ENCODE measurements at places on chromosomes 2 and 18.
A peak's percentile ranks its signal among the peaks of the same experiment; 100 is the strongest.

GRCh38 chr2:221675201-221675908 lies 103.3 kb upstream of the EPHA4 start:
- no peak for DNase-seq

GRCh38 chr2:128623776-128624761 lies 305.4 kb upstream of the HS6ST1 start:
- peak; percentile 67 for DNase-seq

DNA sequence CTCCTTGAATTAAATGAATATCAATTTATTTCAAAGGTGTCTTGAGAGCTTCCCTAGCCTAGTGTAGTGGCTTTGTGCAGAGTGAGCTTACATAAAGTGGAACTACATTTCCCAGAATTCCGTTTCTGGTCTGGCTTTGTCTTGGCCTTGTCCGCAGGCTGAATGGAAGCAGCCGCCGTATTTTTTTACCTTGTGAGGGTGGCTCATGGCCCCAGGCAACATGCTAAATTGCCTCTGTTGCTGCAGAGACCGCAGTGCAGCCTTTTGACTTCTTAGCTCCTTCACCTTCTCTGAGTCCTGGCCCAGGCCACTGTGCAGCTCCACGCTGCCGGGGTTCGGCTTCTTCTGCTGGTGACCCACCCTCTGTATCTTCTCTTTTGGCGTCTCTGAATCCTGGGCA lies 114.8 kb upstream of the SLC38A11 start:
- no peak for DNase-seq

GRCh38 chr2:70643715-70644114 lies 90.1 kb upstream of the TGFA start:
- DNase-seq, result no peak

GRCh38 chr2:120722568-120723421 lies 12.9 kb upstream of the GLI2 start:
- DNase-seq, result peak; percentile 39

- DNase-seq, result peak; percentile 4
Observed at GRCh38 chr18:10047237-10047636, 133.4 kb downstream of the VAPA start.

DNA sequence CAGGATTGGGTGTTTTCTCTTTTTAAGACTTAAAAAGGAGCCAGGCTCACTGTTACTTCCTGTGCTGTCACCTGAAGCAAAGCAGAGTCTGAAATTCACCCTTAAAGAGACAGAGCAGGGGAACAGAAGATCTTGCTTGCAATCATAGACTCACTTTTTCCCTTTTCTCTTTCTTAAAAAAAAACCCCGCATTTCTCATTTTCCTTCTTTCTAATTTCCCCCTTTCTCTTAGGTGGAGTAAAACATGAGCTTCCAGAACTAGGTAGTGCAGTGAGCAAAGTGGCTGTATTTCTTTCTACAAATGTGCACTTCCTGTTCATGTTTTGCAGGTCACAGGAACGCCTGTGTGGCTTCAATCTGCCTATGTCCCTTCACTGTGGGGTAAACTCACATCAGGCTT lies 381.2 kb downstream of the LPIN1 start:
- no peak for DNase-seq

DNA sequence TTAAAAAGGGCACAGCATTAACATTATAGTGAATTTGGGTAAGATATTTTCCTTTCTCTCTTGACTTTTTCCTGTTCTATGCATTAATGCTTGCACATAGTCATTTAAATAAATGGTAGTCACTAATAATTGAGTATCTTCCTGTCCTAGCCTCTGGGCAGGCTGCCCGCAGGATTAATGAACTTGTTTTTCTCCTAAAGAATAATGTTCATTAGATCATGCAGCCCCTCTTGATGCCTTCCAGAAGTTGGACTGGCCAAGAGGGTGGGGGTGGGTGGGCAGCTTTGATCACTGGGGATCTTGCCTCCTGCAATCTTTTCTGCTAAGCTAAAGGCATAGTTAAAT lies 514.5 kb upstream of the CDH2 start:
- DNase-seq, result no peak

GRCh38 chr2:197256021-197256420 lies 54.6 kb downstream of the ANKRD44 start:
- DNase-seq, result no peak

DNA sequence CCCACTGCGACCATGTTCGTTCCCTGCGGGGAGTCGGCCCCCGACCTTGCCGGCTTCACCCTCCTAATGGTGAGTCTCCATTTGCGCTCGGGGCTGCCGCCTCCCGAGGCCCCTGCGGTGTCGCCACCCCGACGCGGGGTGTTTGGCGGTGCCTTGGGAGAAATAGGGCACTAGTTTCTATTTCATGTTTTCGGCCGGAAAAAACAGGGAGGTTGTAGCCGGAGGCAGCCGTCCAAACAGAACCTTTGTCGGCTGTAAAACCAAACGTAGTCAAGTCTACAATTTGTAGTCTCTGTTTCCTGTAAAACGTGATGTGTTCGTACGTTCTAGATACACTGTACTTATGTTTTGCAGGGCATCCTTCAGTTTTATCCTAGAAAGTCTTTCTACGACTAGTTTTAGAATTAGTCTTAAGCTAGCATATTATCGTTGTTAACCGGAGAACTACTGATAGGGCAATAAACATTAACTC lies 290 bp downstream of the PSMG2 start:
- no peak for DNase-seq

GRCh38 chr18:58645398-58645797 lies 16.5 kb upstream of the ALPK2 start:
- DNase-seq, result no peak

GRCh38 chr18:51013259-51013658 lies 16.8 kb upstream of the SMAD4 start:
- DNase-seq, result no peak

DNA sequence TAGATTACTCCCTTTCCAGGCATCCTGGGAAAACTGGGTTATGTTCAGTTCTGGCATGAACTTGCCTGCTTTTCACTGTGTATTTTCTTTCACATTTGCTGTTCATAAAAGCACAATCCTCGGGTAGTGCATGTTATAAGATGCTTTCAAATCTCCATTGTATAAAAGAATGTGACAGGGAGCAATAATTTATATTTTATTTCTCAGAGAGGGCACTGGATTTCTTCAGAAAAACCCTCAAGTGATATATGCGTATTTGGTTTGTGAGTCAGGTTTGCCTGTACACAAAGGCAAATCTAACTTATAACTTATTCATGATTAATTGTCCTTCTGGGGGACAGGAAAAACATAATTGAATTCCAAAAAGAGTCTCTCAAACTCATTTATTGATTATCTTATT lies 440.7 kb upstream of the MMADHC start:
- DNase-seq, result no peak

GRCh38 chr2:188245230-188245629 lies 46.4 kb upstream of the GULP1 start:
- no peak for DNase-seq

DNA sequence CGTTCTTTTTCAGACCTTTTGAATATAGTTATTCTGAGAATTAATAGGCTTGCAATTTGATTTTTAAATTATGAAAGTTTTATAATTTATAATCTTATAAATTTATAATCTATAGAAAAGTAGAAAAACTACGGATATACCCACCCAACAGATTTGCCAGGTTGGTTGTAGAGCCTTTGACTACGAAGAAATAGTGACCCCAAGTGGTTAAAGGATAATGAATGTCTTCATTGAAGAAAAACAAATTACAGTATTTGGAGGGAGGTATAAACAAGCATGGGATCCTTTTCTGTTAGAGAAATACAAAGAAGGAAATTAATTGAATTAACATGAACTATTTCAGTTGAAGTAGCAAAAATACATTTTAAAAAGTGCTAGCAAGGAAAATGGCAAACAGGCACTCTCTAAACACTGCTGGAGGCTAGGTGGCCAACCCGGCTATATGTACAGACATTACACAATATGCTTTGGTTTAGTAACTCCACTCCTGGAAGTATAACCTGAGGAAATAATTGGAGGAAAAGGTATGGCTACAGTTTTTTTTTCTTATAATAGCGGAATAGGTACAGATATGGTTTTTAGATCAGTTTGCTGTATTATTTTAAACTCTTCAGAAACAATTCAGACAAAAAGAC lies 110.9 kb downstream of the MIB1 start:
- no peak for DNase-seq

DNA sequence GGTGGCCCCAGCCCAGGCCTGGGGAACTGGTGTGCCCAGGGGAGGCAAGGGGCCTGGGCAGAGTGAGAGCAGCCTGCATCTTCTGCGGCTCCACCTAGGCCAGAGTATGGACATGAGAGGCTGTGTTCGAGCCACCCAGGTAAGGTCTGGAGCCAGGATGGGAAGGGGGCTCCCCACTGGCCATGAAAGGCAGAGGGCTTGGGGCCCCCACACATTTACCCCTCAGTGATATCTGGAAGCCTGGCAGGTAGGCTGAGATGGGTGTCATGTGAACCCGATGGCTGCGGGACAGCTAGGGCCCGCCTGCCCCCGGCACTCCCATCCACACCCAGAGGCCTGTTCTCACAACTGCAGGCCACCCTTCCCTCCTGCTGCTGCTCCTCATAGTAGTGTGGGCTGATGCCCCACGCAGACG lies 13.2 kb downstream of the ADRA2B start:
- DNase-seq, result no peak

GRCh38 chr2:239117831-239118230 lies 269.9 kb downstream of the TWIST2 start:
- no peak for DNase-seq

DNA sequence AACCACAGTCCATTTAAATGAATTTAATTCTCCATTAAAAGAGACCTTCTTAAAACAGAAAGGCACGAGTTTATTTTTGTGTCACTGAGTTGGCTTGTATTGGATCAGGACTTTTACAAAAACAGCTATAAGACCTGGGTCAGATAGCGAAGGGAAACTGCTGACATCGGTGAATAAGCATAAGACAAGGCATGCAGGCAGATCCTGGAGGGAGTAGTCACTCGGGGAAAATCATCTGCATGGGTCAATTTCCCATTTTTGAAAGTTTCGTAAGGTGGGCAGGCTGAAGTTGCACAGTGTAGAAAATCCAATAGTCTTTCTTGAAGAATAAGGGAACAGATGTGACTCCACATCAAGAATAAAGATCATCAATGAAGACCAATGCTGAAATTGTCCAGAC lies 12.9 kb downstream of the IL36B start:
- DNase-seq, result no peak

- no peak for DNase-seq
Observed at GRCh38 chr2:203637471-203638167, 68.8 kb upstream of the CD28 start.

- DNase-seq, result peak; percentile 35
Observed at GRCh38 chr2:149908726-149909683, 321.4 kb upstream of the MMADHC start.

DNA sequence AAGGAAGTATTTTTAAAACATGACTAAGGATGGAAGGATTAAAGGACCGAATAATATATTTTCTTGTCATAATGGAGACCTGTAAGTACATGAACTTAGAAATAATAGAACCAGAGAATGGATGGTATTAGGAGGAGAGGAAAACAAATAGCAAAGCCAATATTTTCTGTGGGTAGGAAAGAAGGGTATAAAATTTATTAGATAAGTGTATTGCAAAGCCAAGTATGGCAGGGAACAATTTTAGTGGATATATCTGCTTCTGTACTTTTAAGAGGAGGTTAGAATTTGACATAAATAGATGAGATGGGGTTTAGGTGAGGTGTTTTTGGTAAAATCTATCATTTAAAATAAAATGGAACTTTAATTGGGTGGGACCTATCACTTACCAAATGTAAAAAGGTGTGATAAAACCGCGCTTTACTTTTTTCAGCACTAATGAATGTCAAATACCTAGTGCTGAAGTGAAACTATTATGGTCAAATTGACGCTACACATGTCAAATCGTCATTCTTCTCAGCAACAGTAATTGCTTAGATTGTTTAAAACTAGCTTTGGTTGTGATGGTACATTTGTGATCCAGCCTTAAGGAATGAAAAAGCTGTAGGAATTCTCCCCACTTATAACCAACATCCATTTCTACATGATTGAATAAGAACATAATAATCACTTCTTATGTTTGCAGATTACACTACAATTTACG lies 78.1 kb upstream of the ZEB2 start:
- DNase-seq, result no peak

DNA sequence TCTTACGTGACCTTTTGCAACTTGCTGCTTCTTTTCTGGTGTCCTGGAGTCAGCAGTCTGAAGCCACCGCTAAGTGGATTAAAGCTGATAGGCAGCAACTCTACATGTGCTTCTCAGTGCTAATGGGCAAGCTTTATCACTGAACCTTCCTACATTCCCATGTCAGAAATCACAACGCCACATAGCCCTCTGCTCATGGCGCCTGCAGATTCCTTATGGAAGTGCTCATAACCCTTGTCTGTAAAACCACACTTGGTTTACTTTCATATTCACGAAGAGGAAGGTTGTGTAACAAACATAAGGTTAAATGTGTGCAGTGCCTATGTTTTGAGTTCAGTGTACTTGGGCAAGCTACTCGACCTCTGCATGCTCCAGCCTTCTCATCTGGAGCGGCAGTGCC lies 319.8 kb downstream of the FBXO15 start:
- DNase-seq, result no peak

DNA sequence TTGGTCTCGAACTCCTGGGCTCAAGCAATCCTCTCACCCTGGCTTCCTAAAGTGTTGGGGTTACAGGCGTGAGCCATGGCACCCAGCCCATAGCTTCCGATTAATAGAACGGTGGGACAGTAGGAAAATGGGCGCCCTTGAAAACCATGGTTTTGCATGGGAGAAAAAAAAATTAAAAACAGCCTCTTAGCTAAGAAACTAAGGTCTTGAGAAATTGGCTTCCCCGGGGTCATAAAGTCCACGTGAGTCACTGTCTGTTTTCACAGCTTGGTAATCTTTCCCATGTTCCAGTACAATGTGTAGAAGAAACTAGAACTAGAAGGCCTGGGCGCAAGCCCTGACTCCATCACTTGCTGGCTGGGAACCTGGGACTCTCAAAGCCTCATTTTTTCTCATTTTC lies 20.7 kb downstream of the B3GNT2 start:
- no peak for DNase-seq

GRCh38 chr2:15747603-15748471 lies 156.2 kb downstream of the DDX1 start:
- DNase-seq, result no peak

DNA sequence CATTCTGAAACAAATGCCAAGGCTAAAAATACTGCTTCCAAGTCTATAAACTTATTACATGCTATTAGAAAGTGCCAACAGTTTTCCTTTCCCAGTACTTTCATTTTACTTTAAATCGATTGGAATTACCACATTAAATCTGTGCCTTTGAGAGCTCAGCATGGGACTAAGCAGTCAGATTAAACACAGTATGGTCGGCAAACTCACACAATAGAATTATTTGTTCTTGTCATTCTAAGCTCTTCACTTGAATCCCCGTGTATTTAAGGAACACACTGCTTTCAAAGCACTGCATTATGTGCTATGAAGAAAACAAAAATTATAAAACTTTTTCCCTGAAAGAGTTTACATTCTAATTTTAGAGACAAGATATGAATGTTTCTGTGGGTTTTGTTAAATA lies 444.4 kb upstream of the SLC39A10 start:
- no peak for DNase-seq

- DNase-seq, result no peak
Observed at GRCh38 chr2:100778637-100779450, 41.1 kb upstream of the NPAS2 start.

DNA sequence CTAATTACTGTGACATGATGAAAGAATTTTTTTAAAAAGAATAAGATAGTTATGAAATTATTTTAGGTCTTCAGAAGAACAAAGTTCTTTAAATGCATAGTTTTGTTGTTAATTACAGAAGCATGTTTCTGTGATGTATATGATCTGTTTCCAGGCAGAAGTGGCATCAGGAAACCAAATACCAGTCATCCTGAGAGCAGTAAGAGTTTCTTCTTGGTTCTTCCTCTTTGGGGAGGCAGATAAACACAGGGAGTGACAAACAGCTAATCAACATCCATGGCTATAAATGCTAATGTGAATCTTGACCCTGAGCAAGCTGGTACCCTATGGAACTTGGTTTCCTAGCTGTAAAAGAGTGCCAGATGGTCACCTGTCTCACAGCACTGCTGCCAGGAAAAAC lies 29.2 kb downstream of the WIPF1 start:
- DNase-seq, result no peak
